Neural crest cell (in vitro differentiated cells): ENCODE measurements at places on chromosomes 12 and 14. TPM values are rescaled to one million over a fixed set of nuclear protein-coding genes. Genes with fewer than 3 reads are reported as not detected.
A peak's percentile ranks its signal among the peaks of the same experiment; 100 is the strongest.

DNA sequence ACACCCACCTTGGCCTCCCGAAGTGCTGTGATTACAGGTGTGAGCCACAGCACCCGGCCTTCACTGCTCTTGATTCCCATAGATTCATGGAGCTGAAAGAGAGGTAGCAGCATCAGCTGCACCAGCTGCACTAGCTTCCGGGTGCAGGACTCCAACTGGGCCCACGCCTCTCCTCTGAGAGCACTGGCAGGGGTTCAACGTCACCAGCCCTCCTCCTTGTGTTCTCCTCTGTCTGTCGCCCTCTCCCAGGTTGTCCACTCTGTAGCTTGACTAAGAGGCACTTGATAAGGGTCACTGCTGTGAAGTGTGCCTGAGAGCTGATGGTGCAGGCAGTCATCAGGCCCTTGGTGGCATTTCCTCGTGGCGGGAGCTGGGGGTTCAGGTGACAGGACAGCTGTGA is 28.3 kb downstream of the MLXIP start:
- H3K4me3 ChIP-seq, result no peak overlapping the region
- no peak overlapping the region for H3K27ac ChIP-seq
- H3K27me3 ChIP-seq, result no peaks in the 10 kb centered on the region
- peaks cover 4% of the 10 kb centered on the region for H3K36me3 ChIP-seq
- peaks cover 13% of the 10 kb centered on the region for H3K4me1 ChIP-seq

DNA sequence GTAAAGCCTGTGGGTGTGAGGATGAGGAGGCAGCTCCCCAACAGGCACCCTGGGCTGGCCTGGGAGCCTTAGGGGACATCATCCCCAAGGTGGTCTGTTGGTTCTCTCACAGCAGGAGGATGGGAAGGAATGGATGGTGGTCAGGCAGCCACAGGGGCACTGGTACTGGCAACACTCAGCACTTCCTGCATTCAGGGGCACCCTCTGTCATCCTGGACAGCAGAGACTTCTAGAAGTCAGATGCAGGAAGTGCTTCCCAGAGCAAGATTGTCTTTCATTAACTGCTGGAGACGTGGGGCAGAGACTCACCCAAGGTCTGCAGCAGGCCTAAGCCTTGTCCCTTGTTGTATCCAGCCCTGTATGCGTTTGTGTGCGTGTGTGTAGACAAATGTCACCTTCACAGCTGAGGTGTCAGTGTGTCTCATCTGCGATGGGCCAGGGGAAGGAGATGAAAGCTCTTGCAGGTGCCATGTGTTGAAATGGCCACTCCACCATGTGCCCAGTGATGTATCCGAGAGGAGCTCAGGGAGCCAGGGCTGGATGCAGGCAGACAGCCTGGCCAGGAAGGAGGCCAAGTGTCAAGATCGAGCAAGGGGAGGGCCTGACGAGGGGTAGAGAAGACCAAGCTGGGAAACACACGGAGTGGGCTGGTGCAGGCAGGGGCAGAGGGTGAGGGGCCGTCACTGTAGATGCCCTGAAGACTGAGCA is 85.1 kb downstream of the PITPNM2 start:
- DNase-seq, result no peak
- no peaks in the 10 kb centered on the region for H3K27me3 ChIP-seq
- no peak overlapping the region for H3K4me3 ChIP-seq
- H3K36me3 ChIP-seq, result no peaks in the 10 kb centered on the region

GRCh38 chr12:130070126-130070611 is 92.1 kb upstream of the FZD10 start:
- no peaks in the 10 kb centered on the region for H3K4me1 ChIP-seq
- H3K27ac ChIP-seq, result no peak overlapping the region
- DNase-seq, result no peak
- no peaks in the 10 kb centered on the region for H3K27me3 ChIP-seq

- peaks cover 4% of the 10 kb centered on the region for H3K27me3 ChIP-seq
- H3K4me3 ChIP-seq, result no peak overlapping the region
- H3K27ac ChIP-seq, result no peak overlapping the region
- peaks cover 67% of the 10 kb centered on the region for H3K4me1 ChIP-seq
- DNase-seq, result no peak
Measured at GRCh38 chr12:116538076-116538591, 21.0 kb upstream of the MAP1LC3B2 start.

GRCh38 chr12:53292426-53292825 is 2.9 kb upstream of the PFDN5 start:
- peaks cover 23% of the 10 kb centered on the region for H3K36me3 ChIP-seq
- no peak overlapping the region for H3K27ac ChIP-seq
- DNase-seq, result no peak
- no peaks in the 10 kb centered on the region for H3K27me3 ChIP-seq

GRCh38 chr12:50825372-50825838 is 17.3 kb upstream of the TMPRSS12 start:
- no peak overlapping the region for H3K4me3 ChIP-seq
- no peaks in the 10 kb centered on the region for H3K36me3 ChIP-seq
- H3K27ac ChIP-seq, result no peak overlapping the region
- H3K4me1 ChIP-seq, result peaks cover 10% of the 10 kb centered on the region
- DNase-seq, result no peak

GRCh38 chr14:85447883-85448282 is 82.1 kb upstream of the FLRT2 start:
- no peaks in the 10 kb centered on the region for H3K4me1 ChIP-seq
- H3K36me3 ChIP-seq, result no peaks in the 10 kb centered on the region
- H3K4me3 ChIP-seq, result no peak overlapping the region
- no peaks in the 10 kb centered on the region for H3K27me3 ChIP-seq
- no peak overlapping the region for H3K27ac ChIP-seq

GRCh38 chr12:53180931-53181645 is 363 bp upstream of the CSAD start:
- peaks cover 44% of the 10 kb centered on the region for H3K4me1 ChIP-seq
- H3K4me3 ChIP-seq, result peak overlapping the region; percentile 91
- H3K27ac ChIP-seq, result peak overlapping the region; percentile 74

STAC3 gene
- 3.8 and 4.1 TPM in 2 replicates for total RNA-seq

- DNase-seq, result no peak
- H3K4me3 ChIP-seq, result no peak overlapping the region
- H3K27me3 ChIP-seq, result no peaks in the 10 kb centered on the region
- H3K4me1 ChIP-seq, result peaks cover 16% of the 10 kb centered on the region
- H3K36me3 ChIP-seq, result no peaks in the 10 kb centered on the region
Measured at GRCh38 chr14:20418501-20418909, 5.2 kb upstream of the TEP1 start.

CD69 gene
- not detected in 2 replicates for total RNA-seq

DNA sequence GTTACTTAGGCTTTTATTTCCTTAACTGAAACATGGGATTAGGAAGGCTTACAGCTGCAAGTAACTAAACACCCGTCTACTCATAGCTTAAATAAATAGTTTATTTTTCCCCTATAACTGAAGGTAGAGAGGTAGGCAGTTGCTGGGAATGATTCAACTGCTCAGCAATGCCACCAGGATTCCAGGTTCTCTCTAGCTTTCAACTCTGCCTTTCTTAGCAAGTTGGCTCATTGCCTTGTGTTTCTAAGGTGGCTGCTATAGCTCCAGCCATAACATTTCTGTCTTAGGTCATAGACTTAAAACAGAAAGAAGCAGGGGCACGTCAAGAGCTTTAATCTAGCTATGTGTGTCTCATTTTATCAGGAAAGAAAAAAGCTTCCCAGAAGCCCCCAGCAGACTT is 103.7 kb upstream of the MDM1 start:
- H3K4me3 ChIP-seq, result no peak overlapping the region
- H3K36me3 ChIP-seq, result peaks cover 3% of the 10 kb centered on the region
- no peaks in the 10 kb centered on the region for H3K27me3 ChIP-seq
- no peak overlapping the region for H3K27ac ChIP-seq
- no peak for DNase-seq

DNA sequence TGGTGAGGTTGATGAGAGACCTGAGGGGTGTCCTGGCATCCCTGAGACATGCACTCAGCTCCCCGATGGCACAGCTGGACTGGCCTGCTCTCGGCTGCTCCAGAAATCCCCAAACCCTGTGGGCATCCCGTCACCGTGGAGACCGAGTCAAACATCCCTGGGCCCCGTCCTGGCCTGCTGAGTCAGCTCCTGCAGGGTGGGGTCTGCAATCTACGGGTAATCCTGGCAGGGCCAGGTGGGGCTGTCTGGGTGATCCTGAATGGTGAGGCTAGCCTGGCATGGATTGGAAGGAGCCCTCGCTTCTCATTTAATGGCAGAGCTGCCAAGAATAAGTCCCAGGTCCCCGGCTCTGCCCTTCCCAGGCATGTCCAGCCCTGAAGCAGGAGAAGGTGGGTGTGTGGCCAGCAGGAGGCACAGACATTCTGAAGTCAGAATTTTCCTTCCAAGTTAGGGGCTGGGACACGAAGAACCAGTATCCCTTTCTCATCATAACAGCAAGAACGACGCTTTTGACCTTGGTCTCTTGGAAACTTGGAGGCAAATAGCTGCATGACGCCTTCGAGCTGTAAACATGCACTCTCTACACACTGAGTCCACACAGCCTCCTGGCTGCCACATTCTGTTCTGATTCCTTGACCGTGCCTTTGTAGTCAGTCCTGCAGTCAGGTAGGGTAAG is 17.7 kb upstream of the SERPINA4 start:
- H3K4me3 ChIP-seq, result no peak overlapping the region
- peaks cover 10% of the 10 kb centered on the region for H3K4me1 ChIP-seq
- no peak for DNase-seq
- peaks cover 17% of the 10 kb centered on the region for H3K27me3 ChIP-seq

HPD gene
- 0.21 TPM in 1 of 2 replicates, not detected in the other for total RNA-seq

- DNase-seq, result no peak
- peaks cover 11% of the 10 kb centered on the region for H3K4me1 ChIP-seq
- H3K4me3 ChIP-seq, result no peak overlapping the region
- no peak overlapping the region for H3K27ac ChIP-seq
- peaks cover 24% of the 10 kb centered on the region for H3K36me3 ChIP-seq
- H3K27me3 ChIP-seq, result no peaks in the 10 kb centered on the region
Measured at GRCh38 chr12:51647647-51648046, 56.6 kb downstream of the SCN8A start.

DNA sequence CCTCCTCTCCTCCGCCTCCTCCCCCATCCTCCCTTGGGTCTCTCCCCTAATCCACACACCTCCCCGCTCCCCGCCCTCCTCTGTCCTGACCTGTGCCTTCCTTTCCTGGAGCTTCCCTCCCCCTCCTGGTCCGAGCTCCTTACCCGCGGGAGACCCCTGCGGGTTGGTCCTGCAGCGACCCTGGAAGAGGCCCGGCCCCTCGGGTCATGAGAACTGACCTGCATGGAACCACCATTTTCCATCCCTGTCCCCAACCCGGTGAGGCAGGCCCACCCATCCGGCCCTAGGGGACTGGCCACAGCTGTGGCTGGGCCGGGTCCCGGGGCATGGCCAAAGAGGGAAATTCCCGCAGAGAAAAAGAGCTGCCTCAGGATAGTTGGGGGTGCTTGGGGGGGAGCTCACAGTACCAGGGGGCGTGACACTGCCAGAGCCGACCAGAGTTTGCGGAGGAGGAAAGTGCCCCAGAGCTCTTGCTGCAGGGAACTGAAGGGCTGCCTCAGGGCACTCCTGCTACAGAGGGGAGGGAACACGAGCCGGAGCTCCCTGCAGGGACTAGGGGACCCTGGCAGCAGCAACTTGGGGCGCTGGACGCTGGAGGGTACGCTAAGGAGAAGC is 613 bp downstream of the ARHGEF40 start:
- H3K27me3 ChIP-seq, result peaks cover 2% of the 10 kb centered on the region
- H3K36me3 ChIP-seq, result peaks cover 7% of the 10 kb centered on the region
- H3K27ac ChIP-seq, result peak overlapping the region; percentile 88
